ENCODE measurements at places on chromosomes 11 and 22. TPM values are rescaled to one million over a fixed set of nuclear protein-coding genes. Genes with fewer than 3 reads are reported as not detected.

- H3K4me1 ChIP-seq = no peaks in the 10 kb centered on the region
- no peaks in the 10 kb centered on the region for H3K36me3 ChIP-seq
Observed at GRCh38 chr11:42301777-42302176, 842.3 kb upstream of the LRRC4C start.

DNA sequence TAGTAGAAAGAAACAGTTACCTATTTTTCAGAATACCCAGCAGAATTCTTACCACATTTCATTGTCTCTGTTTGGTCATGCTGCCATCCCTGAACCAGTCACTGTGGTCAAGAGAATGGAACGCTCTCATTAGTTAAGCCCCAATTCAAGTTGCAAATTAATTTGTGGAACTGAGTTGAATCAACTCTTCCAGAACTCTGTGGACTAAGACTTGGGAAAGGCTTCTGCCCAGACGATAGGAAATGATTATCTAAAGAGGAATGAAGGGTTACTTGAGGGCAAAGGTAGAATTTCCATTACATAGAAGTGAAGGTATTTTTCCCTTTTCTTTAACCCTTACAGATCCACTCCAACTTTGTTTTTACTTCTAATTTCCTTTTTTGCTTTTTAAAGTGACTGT, 286.4 kb downstream of the DYNC2H1 start:
- H3K27me3 ChIP-seq = no peaks in the 10 kb centered on the region
- peak overlapping the region; percentile 23 for H3K27ac ChIP-seq
- H3K36me3 ChIP-seq = peaks cover 25% of the 10 kb centered on the region
- no peak for DNase-seq
- H3K4me1 ChIP-seq = peaks cover 3% of the 10 kb centered on the region

- DNase-seq = peak; percentile 97
- no peak overlapping the region for H3K27ac ChIP-seq
- peaks cover 12% of the 10 kb centered on the region for H3K4me1 ChIP-seq
- H3K36me3 ChIP-seq = no peaks in the 10 kb centered on the region
Observed at GRCh38 chr11:64652586-64653387, 61.8 kb downstream of the SLC22A12 start.

DNA sequence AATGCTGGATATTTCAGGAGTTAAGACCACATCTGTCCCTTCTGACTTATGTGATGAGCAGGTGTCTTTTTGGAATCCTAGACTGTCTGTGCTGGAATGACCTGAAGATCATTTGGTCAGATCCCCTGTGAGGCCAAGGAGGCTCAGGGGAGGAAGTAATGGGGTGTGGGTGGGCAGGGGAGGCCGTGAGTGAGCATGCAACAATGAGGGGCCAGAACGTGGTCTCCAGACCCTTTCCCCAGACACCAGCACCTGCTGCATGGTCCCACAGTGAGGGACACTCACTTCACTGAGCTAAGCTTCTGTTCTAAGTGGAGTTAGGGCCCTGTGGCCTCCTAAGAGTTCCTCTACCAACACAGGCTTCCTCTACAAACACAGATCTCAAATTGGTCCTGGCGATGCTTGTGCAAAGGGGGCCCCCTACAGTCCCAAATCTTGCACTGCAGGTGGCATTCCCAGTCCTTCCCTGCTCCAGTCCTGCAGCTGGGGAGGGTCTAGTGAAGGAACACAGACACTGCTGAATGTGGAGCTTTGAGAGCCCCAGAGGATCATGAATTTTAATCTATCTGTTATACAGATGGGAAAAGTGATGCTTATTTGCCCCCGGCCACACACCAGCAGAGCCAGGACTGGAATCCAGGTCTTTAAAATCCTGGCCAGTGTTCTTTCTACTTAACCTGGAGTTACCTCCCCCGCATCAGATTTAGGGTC, 7.4 kb downstream of the USP2 start:
- peaks cover 1% of the 10 kb centered on the region for H3K27me3 ChIP-seq
- H3K4me3 ChIP-seq = no peak overlapping the region
- no peaks in the 10 kb centered on the region for H3K36me3 ChIP-seq

ABCC8 gene
- total RNA-seq = 4.1 TPM

Measured in WTC11 (cell line).